ENCODE measurements at places on chromosomes 6 and 20. TPM values are rescaled to one million over a fixed set of nuclear protein-coding genes. Genes with fewer than 3 reads are reported as not detected.
A peak's percentile ranks its signal among the peaks of the same experiment; 100 is the strongest.

The ZNF311 gene
- total RNA-seq, result 1.7 TPM

The IYD gene
- total RNA-seq, result 1.3 TPM

The EPB41L1 gene
- 56.6 TPM for total RNA-seq

The UNC5CL gene
- 2.2 TPM for total RNA-seq

The DNAH8 gene
- 0.20 TPM for total RNA-seq

DNA sequence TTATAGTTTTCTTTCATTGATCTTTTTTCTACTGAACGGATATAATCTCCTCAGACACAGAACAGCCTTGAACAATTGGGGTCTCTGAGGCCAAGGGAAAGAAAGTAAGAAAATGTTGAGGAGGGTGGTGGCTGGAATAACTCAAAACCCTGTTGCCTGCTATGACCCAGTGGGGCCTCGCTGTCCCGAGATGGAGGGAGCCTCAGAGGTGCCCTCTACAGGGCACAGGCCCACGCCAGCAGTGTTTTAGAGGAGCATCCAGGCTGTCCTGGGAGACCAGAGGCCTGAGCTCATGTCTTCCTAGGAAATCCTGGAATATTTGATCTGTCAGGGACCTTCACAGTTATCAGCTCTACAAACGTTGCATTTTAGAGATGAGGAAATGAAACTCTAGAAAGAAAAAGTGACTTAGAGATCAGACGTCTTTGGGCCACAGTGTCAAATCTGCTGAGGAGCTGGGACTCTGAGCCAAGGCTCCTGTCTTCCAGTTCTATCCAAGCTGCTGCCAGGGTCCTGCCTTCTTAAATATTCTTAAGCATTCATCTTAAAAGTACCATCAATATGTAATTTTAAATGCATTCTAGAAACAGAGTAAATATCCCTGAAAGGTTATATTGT is 26.3 kb downstream of the ALDH5A1 start:
- no peak for DNase-seq
- no peaks in the 10 kb centered on the region for H3K4me1 ChIP-seq
- peaks cover 3% of the 10 kb centered on the region for H3K36me3 ChIP-seq
- H3K27ac ChIP-seq, result no peak overlapping the region

- H3K4me3 ChIP-seq, result no peak overlapping the region
- H3K27ac ChIP-seq, result no peak overlapping the region
- no peaks in the 10 kb centered on the region for H3K4me1 ChIP-seq
- no peaks in the 10 kb centered on the region for H3K36me3 ChIP-seq
Measured at GRCh38 chr20:39424962-39425678, 463.0 kb downstream of the DHX35 start.

- no peak for DNase-seq
- H3K4me3 ChIP-seq, result no peak overlapping the region
- no peaks in the 10 kb centered on the region for H3K36me3 ChIP-seq
- H3K27ac ChIP-seq, result no peak overlapping the region
Measured at GRCh38 chr6:115545672-115545986, 515.1 kb downstream of the FRK start.

DNA sequence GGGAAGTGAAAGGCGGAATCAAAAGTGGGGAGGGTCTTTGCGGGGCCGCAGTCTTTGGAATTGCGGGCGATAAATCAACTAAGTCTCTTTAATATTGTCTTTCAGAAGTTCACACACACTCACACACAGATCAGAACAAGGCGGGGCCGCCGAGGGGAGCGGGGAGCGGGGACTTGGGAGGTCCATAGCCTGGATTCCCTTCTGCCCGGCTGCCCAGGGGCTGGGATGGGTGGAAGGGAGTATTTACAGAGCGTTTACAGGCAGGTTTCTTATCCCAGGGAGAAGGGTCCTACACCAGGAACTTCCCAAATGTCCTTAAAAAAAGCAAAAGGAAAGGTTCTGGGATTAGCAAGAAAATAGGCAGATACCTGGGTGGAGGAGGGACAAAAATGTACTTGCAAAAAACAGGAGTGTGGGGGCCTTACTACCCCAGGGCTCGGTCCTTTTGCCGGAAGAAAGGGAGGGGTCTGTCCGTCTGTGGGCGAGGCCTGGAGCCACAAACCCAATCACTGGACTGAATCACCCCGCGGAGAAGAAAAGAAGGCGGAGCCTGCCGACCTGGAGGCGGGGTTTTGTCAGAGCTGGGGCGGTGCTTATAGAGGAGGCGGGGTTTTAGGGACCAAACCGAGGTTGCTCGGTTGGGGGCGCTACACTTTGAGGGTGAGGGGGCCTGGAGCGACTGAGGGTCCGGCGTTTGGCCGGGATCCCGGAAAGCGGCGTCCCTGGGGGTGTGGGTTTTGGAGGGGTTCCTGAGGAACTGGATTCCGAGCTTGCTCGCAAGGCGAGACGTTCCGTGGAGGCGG is 3.2 kb downstream of the PRRT1 start:
- peaks cover 16% of the 10 kb centered on the region for H3K4me1 ChIP-seq
- H3K27ac ChIP-seq, result no peak overlapping the region
- H3K27me3 ChIP-seq, result no peaks in the 10 kb centered on the region
- no peak overlapping the region for H3K4me3 ChIP-seq
- DNase-seq, result peak; percentile 52

GRCh38 chr6:158006331-158006730 is 24.7 kb downstream of the SYNJ2 start:
- H3K4me1 ChIP-seq, result peaks cover 44% of the 10 kb centered on the region
- H3K27ac ChIP-seq, result no peak overlapping the region
- H3K4me3 ChIP-seq, result no peak overlapping the region
- DNase-seq, result no peak

DNA sequence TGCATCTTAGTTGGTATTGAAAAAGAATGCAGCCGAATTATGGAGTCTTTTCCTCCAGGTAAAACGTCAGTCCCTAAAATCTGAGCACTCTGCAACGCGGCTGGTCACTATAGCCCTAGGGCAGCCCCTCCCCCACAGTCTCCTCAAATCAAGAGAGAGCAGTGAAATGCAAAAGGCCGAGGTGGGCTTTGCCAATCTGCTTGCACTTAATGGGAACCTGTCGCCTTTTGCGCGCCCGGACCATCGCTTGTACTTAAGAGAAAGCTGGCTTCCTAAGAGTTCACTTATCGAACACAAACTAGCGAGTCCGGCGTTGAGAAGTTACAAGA is 447 bp downstream of the MCM3 start:
- H3K4me3 ChIP-seq, result peak overlapping the region; percentile 91
- peaks cover 36% of the 10 kb centered on the region for H3K36me3 ChIP-seq
- peaks cover 19% of the 10 kb centered on the region for H3K4me1 ChIP-seq
- peak overlapping the region; percentile 66 for H3K27ac ChIP-seq

DNA sequence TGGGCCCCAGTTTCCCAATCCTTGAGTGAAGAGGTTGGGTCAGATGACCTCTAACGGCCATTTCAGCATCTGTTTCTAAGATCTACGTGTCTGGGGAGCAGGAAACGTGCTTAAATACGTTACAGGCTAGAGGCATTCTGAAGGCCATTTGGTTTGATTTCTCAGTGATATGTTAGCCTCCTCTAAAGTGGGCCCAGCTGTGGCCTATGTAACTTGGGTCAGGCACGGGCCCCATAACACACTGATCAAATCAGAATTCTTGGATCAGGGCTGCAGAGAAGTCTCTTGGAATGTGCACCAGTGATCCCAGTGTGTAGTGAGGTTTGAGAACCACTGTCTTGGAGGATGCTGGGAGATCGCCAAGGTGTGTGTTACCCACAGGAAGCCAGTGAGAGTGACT is 36.1 kb upstream of the TGM3 start:
- DNase-seq, result no peak
- no peaks in the 10 kb centered on the region for H3K4me1 ChIP-seq
- H3K4me3 ChIP-seq, result no peak overlapping the region
- no peak overlapping the region for H3K27ac ChIP-seq
- H3K27me3 ChIP-seq, result no peaks in the 10 kb centered on the region

DNA sequence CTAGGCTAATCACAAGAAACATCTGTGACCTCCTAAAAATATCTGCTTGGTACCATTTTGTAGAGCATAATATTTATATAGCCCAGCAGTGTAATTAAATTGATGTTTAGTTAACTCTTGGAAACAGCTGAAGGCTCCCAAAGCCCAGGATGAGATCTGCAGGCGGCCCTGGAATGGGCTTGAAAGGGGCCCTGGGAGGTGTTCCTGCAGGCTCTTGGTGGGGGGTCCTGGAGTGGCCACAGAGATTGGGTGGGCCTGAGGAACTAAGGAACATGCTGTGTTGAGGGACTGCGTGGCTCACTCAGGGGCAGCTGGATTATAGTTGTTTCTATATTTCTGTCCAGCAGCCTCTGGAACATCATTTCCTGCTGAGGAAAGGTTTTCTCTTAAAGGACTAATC is 9.2 kb downstream of the SCP2D1 start:
- H3K4me1 ChIP-seq, result no peaks in the 10 kb centered on the region
- no peak overlapping the region for H3K27ac ChIP-seq
- H3K27me3 ChIP-seq, result no peaks in the 10 kb centered on the region
- no peak overlapping the region for H3K4me3 ChIP-seq
- H3K36me3 ChIP-seq, result no peaks in the 10 kb centered on the region

- H3K27me3 ChIP-seq, result no peaks in the 10 kb centered on the region
- peaks cover 5% of the 10 kb centered on the region for H3K4me1 ChIP-seq
- no peak overlapping the region for H3K27ac ChIP-seq
- no peak for DNase-seq
- no peaks in the 10 kb centered on the region for H3K36me3 ChIP-seq
Measured at GRCh38 chr6:116010386-116010785, 50.3 kb downstream of the FRK start.

GRCh38 chr6:55069132-55069781 is 105.1 kb upstream of the HCRTR2 start:
- no peak overlapping the region for H3K4me3 ChIP-seq
- no peak overlapping the region for H3K27ac ChIP-seq
- H3K4me1 ChIP-seq, result no peaks in the 10 kb centered on the region
- DNase-seq, result no peak

- DNase-seq, result no peak
- no peaks in the 10 kb centered on the region for H3K36me3 ChIP-seq
- no peaks in the 10 kb centered on the region for H3K27me3 ChIP-seq
- H3K27ac ChIP-seq, result no peak overlapping the region
- H3K4me3 ChIP-seq, result no peak overlapping the region
Measured at GRCh38 chr6:109503327-109504224, 20.6 kb upstream of the ZBTB24 start.

GRCh38 chr6:36510365-36510764 is 36.9 kb downstream of the STK38 start:
- no peaks in the 10 kb centered on the region for H3K4me1 ChIP-seq
- H3K36me3 ChIP-seq, result peaks cover 27% of the 10 kb centered on the region
- no peaks in the 10 kb centered on the region for H3K27me3 ChIP-seq
- no peak overlapping the region for H3K27ac ChIP-seq
- no peak overlapping the region for H3K4me3 ChIP-seq

DNA sequence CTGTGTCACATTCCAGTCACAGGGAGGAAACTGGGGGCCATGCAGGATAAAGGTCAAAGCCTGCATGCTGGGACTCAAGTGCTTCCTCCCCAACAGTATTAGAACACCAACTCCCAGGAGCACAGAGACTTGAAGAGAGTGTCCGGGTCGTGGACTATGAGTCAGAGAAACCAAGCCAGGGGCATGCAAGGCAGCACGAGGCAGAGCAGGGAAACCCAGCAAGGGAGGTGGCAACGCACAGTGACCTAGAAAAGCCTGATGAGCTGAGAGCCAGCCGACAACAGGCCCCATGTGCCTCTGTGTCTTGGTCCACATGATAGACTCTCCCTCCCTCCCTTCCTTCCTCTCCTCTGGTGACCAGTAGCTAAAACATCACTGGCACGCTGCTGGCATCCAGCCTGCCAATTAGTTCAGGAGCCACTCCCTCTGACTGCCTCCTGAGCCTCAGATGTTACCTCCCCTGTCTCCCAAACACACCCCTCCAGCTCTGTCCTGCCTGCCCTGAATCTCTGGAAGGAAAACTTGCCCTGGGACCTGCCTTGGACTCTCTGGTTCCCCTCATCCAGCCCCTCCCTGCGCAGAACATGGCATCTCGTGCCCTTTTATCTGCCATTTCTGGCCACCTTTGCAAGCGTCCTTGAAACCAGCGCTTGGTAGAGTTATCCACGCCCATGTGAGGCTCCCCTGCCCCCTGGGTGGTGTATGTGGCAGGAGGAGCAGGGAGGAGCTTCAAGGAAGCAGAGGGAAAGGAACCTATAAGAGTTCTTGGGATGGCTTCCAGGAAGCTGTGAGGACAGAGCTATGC is 16.2 kb upstream of the RNF39 start:
- H3K27ac ChIP-seq, result no peak overlapping the region
- no peak overlapping the region for H3K4me3 ChIP-seq
- no peaks in the 10 kb centered on the region for H3K27me3 ChIP-seq
- peaks cover 4% of the 10 kb centered on the region for H3K4me1 ChIP-seq

DNA sequence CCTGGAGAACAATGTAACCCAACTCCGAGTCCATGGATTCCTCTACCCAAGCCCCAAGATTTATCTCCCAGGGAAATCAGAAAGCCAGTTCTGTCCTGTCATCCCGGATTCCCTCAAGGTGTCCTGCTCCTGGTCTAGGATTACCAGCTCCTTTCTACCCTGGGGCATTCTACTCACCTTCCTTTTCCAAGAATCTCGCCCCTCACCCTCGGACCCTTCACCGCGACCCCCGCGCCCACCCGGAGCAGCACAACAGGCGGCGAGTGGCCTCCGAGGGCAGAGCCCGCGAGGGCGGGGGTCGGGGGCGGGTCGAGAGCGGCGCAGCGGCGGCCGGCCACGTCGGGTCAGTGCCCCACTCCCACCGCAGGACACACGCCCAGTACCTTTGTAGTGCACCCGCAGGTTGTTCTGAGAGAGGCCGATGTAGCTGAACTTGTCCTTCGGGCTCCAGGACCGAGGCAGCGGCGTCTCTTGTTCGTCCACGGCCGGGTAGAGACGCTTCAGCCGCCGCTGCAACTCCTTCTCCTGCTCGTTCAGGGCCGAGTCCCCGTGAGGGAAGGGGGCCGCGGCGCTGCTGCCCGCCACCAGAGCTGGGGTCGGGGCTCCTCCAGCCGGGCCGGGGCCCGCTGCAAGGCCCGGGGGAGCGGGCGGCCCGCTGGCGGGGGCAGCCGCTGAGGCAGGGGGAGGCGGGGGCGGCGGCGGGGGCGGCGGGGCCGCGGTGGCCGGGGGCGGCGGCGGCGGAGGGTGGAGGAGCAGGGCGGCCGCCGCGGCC is 897 bp downstream of the RANBP9 start:
- peak; percentile 63 for DNase-seq
- peak overlapping the region; percentile 88 for H3K4me3 ChIP-seq
- H3K4me1 ChIP-seq, result peaks cover 29% of the 10 kb centered on the region
- H3K27ac ChIP-seq, result peak overlapping the region; percentile 97
- no peaks in the 10 kb centered on the region for H3K36me3 ChIP-seq

DNA sequence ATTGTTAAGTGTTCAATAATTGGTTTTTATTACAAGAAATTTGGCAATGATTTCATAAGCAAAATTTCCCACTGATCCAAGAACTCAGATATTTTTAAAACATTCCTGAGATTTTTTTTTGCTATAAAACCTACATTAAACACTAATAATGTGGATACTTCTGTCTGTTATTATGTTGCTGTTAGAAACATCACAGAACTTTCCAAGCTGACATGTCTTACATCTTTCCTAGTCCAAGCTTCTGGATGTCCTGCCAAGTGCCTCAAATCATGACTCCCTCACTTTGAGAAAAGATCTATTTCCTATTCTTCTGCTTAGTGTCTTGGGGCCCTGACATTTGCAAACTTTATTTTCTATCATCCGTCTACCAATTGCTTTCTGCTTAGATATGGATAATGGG is 110.8 kb downstream of the RFPL4B start:
- H3K27me3 ChIP-seq, result no peaks in the 10 kb centered on the region
- no peak overlapping the region for H3K27ac ChIP-seq
- no peak overlapping the region for H3K4me3 ChIP-seq
- no peaks in the 10 kb centered on the region for H3K4me1 ChIP-seq

- H3K27ac ChIP-seq, result no peak overlapping the region
- no peaks in the 10 kb centered on the region for H3K4me1 ChIP-seq
- DNase-seq, result no peak
- H3K36me3 ChIP-seq, result no peaks in the 10 kb centered on the region
- no peaks in the 10 kb centered on the region for H3K27me3 ChIP-seq
Measured at GRCh38 chr6:143200167-143200770, 139.6 kb downstream of the AIG1 start.
